ENCODE measurements at places on chromosomes 6 and 20. TPM values are rescaled to one million over a fixed set of nuclear protein-coding genes. Genes with fewer than 3 reads are reported as not detected.

DNA sequence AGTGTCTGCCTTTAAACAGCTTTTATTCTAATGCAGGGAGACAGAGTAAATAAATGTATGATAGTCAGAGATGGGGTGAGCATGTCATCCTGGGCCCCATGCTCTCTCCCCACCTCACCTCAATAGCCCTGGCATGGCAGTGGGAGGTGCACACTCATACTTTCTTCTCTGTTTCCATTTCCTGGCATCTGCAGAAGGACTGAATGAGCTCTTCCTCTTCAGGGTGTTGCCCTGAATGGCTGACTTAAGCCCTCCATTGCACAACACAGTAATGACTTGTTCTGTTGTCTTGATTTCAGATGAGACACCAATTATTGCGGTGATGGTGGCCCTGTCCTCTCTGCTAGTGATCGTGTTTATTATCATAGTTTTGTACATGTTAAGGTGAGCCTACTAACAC is 57.0 kb upstream of the GNRH2 start:
- no peak for DNase-seq

The MAS1 gene
- not detected for total RNA-seq

DNA sequence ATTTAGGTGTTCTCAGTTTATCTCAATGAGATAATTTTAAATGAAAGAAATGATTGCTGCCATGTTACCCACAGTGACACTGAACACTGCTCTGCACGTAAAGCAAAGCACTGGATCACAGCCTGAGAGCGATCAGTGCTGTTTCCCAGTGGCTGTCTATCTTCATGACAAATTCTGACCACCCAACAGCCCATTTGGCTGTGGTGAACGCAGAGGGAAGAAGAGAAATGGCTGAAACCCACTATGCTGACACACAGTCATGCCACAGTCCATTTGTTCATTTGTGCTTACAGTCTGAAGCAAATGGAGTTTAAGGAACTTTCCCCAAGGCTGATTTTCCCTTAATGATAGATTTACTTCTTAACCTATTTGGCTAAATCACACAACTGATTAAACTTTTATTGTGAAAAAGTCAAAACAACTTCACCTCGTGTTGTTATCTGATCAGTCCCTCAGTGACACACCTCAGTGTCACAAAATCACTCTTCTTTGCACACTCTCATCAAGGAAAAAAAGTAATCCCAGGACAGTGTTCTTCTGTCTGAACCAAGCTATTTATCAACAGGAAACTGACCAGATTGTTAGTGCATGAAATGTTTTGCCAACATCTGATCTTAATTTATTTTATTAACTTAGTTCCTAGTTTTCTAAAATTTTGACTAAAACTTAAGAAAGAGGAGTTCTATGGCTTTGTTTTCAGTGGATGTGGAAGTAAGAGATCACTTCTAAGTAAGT is 225.1 kb downstream of the TBX18 start:
- no peak for DNase-seq

DNA sequence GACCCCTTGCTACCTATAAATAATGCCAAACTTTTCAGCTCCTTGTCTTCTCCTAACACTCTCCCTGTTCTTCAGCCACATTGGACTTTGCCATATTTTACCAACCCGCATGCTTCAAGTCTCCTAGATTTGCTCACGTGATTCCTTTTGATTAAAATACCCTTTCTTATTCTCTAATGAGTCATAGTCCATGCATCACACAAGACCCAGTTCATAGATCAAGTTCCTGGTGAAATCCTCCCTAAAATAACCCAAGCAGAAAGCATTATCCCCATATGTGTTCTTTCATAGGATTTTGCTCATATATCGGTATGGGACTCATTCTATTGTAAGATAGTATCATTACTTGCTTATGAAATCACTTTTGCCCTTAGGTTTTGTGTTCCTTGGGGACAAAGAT is 108.9 kb upstream of the STXBP5 start:
- no peak for DNase-seq

The SH3BGRL2 gene
- total RNA-seq: 10.3 TPM

The HTR1E gene
- not detected for total RNA-seq

DNA sequence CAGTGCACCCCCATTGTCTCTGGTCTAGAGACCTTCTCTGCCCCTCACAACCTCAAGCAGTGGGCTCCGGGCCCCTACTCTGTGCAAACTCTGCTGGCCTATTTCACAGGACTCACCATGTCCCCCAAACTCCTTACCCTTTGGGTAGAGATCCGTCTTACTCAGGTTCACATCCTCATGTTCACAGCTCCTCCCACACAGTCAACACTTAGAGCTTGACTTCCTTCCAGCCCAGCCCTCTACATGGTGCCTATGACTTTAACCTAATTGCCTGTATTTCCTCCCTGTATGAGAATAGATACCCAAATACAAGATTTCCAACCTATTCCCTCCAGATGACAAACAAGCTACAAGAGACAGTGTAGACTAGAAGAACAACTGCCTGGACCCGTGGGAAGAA is 528.6 kb upstream of the JARID2 start:
- DNase-seq: no peak

The DCDC2 gene
- 0.05 TPM for total RNA-seq

- DNase-seq: no peak
Observed at GRCh38 chr20:34389206-34389953, 26.3 kb downstream of the ITCH start.

The ULBP1 gene
- 0.12 TPM for total RNA-seq

- DNase-seq: no peak
Observed at GRCh38 chr6:160926281-160927276, 65.0 kb upstream of the MAP3K4 start.

DNA sequence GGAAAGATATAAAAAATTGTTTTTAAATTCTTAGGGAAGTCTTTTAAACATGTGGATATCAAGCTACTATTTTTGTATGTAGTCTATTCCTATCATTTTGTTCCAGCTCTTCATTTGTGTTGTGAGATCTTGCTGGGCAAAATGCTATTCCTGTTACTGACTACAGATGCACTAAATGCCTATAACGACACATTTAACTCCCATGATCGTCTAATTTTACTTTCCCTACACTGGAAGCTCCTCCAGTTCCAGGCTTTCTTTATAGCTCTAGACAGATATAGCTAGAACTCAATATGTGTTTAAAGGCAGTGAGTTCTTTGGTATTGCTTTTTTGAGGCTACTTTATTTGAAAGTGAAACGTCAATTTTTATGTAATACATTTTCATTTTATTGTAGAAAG is 971.5 kb upstream of the CITED2 start:
- DNase-seq: no peak

DNA sequence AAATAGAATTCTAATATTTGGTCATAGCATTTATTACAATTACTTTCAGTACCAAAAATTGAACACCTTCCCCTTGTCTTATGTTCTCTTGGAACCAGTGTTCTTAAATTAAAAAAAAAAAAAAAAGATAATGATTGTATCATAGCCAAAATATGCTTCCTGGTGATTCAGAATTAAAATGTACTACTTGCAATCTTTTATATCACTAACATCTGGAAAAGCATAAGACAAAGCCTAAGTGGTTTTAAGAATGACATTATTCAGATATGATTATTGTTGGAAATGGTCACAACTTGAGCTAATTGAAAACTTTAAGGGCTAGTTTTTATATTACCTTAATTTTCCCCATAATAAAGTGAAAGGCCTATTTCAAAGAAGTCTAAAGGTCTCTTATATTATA is 493.3 kb upstream of the MARCKS start:
- no peak for DNase-seq

- no peak for DNase-seq
Observed at GRCh38 chr20:53652859-53653517, 59.3 kb upstream of the ZNF217 start.

GRCh38 chr6:136591617-136592016 is 41.4 kb upstream of the MAP7 start:
- DNase-seq: no peak

DNA sequence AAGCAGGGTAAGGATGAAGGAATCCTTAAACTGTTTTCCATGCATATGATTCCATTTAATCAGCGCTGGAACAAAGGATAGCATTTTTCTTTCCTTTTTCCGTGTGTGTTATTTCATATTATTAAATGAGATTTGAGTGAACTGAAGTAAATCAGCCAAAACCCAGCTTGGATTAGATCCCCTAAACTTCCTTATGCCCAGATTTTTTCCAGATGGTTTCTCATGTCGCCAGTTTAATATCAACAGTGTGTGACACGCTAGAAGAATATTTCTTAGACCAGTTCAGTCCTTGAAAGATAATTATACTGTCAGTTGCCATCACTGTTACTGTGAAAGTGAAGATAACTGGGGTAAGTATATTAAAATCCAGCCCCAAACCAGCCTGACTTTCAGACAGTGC is 1009.4 kb downstream of the KIF16B start:
- DNase-seq: no peak

DNA sequence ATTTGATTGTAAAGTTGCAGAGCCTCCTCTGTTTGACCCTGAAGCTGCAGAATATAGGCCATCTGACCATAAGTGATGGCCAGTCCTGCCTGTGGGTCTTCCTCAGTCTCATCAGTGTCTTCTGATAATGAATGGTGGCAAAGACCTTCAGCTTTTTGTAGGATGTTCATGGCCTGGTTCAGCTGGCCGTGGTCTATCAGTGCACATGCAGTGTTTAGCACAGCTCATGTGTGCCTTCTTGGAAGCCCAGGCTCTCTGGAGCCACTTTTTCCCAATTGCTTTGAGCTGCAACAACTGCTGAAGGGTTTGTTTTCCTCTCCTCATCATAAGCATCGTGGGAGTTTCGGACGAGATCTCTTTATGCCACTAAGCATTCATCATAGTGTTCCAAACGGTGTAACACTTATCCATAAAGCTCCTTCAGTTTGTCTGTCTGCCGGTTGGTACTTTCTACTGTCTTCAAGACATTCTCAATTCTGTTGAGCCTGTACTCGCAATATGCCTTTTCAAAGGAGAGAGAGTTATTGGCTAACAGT is 70.1 kb upstream of the TULP4 start:
- DNase-seq: no peak

- no peak for DNase-seq
Observed at GRCh38 chr6:163095401-163095800, 319.1 kb upstream of the QKI start.

GRCh38 chr6:6331946-6332601 is 11.6 kb upstream of the F13A1 start:
- no peak for DNase-seq

DNA sequence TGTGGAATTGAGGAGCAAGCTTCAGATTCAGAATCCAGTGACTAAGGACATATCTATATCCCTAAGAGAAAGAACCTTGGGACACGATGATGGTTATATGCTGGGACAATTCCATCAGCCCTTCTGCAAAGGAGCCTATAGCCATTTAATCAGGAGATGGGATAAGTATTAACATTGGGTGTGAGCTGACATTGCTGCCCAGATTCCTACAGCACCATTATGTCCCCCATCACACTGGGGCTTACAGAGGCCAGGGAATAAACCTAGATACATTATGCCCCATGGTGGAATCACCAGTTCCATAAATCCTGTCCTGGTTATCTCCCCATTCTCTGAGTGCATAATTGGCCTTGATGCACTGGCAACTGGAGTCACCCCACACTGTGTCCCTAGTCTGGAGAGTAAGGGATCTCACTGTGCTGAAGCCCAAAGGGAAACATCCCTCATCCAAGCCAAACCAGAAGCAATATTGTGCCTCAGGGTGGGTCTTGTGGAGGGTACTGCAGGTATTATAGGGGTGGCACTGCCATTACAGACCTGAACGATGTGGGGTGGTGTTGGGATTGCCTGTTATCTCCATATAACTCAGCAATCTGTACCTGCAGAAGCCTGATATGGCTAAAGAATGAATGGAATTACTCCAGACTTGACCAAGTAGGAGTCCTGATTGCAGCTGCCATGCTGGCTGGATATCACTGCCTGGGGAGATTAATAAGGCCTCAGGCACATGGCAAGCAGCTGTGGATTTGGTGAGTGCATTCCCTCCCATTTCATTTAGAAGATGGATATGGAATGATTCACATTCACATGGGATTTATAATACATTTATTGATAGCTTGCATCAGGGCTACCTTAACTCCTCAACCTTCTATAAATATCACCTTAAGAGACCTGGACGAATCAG is 5.0 kb downstream of the HLA-A start:
- DNase-seq: no peak

DNA sequence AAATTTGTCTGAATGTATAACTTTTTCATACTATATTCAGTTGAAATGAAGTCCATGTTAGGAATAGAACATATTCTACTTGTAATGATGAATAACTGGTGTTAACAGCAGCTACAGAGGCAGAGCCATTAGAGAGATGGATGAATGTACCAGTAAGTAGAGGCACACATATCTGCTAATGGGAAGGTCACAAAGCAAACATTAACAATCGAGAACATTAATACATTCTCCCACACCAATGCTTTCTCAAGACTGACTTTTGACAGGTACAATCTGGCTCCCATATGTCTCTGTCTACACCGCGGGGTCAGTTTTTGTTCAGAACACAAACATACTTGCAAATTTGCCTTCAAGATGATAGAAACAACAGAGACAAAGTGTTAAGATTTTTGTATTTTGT is 776.0 kb upstream of the MANEA start:
- no peak for DNase-seq

DNA sequence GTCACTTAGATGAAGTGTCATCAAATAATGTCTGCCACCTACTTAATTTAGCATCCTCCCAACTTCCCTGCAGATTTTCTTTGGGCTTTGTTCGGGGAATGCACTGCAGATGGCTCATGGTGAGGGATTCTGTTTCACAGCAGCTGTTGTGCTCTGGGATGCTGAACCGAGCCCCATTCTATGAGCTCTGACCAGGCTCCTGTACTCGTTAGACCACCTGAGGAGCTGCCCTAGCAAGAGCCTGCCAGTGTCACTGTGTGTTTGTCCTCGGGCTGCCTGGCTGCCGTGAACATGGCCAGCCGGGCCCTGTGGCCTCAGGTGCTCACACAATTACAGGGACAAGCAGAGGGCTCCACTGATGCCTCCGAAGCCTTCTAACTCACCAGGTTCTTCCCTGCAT is 238.8 kb upstream of the ECI2 start:
- DNase-seq: no peak

GRCh38 chr20:60447703-60448102 is 489.5 kb downstream of the CDH26 start:
- DNase-seq: no peak

The OTOR gene
- total RNA-seq: not detected

GRCh38 chr6:104862456-104862855 is 2.7 kb upstream of the HACE1 start:
- DNase-seq: no peak

DNA sequence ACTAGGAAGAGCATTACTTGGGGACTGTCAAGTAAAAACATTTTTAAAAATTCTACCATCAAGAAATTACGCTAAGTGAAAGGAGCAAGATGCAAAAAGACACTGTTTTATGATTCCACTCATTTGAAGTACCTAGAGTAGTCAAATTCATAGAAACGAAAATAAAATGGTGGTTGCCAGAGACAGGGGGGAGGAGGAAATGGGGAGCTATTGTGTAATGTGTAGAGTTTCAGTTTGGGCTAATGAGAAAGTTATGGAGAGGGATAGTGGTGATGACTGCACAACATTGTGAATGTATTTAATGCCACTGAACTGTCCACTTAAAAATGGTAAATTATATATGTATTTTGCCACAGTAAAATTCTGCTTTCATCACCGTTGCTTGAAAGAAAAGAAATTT is 83.8 kb downstream of the UST start:
- no peak for DNase-seq

Measured in left cardiac atrium (tissue), 4 donors.